ENCODE measurements at places on chromosomes 4 and X. TPM values are rescaled to one million over a fixed set of nuclear protein-coding genes. Genes with fewer than 3 reads are reported as not detected.

Gene SMR3A
- not detected for total RNA-seq

GRCh38 chr4:3396600-3396999 lies 45.2 kb upstream of the HGFAC start:
- DNase-seq: no peak

Gene ASB5
- not detected for total RNA-seq

DNA sequence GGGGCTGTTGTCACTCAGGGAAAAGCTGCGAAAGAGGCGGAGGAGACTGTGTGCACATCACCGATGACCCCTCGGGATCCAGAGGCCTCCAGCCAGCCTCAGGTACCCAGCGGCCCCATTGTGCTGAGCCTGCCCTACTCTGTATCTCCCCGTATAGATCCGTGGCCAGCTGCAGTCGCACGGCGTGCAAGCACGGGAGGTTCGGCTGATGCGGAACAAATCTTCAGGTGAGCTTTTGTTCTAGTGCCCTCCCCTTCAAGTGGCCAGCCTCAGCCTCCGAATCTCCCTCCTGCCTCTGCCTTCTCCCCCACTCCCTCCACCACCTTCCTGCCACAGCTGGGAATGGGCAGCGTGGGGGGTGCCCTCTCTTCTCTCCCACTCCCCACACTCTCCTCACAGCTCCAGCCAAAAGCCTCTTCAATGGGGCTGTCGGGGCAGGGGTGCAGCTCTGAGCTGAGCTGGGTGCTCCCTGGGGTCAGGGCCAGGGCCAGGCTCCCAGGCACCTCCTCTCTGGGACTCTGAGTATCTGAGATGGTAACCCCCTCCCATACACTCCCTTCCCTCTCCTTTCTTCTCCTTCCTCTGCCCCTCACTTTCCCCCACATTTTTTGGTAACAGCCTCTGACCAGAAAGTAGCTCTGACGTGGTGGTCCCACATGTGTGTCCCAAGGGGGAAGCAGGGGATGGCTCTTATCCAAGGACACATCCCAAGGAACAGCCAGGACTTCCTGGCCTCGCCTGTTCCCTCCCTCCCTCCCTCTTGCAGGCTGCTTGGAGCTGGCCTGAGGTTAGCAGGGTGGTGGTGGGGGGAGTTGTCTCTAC lies 20.4 kb upstream of the UBA1 start:
- DNase-seq: no peak

DNA sequence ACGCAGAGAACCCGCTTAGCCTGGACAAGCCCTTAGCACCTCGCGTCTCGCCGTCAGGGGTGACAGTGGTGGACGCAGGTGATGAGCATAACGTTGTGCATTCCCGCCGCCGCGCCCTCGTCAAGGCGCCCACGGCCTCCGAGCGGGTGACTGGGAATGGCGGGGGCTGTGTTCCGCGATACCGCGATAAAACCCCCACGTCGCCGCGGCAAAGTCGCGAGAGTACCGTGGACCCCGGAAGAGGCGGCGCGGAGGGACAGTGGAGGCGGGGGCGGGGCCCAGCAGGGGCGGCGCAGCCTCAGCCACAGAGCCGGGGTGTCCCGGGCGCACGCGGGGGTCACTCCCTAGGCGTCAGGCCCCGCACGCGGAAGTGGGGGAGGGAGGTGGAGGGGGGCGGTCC lies 53.8 kb downstream of the ZFYVE28 start:
- peak; percentile 47 for DNase-seq

Gene DTHD1
- 0.15 TPM for total RNA-seq

Data from activated T-cell treated with anti-CD3 and anti-CD28 coated beads, Interleukin-2, amount 50 U/mL, for 4 hours (primary cell).